ENCODE measurements at places on chromosomes 5 and 9.
A peak's percentile ranks its signal among the peaks of the same experiment; 100 is the strongest.

DNA sequence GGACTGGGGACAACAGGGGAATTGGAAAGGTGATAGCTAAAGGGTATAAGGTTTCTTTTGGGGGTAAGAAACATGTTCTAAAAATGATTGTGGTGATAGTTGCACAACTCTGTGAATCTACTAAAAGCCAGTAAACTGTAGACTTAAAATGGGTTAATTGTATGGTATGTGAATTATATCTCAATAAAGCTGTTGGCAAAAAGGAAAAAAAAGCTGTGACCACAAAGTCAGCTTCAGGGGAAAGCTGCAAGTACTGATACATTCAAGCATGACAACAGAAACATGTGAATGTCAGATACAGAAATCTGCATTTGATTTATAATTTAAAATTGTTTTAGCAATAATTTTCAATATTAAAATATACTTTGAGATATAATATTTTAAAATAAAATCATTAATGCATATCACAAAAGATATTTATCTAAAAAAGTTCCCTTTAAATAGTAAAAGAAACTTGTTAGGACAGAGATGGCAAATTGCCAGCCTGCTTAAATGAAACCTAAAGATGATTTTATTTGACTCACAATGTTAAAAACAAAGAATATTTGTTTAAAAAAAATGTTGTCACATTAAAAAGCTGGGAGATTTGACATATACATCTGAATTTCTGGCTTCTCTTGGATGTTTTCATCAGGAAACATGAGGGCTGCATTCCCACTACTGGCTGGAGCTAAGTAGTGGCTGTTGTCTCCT, 66.0 kb downstream of the TBCA start:
- DNase-seq = no peak

DNA sequence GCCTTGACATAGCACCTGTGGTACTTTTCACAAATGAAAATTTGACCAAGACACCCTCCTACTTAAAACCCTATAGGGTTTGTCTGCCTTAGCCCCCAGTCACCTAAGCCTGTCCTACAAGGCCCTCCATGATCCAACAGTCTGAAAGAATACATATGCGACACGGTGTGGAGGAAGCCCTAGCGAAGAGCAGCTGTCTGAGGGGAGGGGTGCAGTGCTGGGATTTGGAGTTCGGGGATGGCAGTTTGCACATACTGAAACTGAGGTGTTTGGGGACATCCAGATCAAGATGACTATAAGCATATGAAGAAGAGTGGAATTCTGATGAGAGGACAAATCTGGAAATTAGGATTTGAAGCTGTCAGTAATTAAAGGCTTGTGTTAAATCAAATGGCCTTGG, 7.2 kb upstream of the MYORG start:
- no peak for DNase-seq

DNA sequence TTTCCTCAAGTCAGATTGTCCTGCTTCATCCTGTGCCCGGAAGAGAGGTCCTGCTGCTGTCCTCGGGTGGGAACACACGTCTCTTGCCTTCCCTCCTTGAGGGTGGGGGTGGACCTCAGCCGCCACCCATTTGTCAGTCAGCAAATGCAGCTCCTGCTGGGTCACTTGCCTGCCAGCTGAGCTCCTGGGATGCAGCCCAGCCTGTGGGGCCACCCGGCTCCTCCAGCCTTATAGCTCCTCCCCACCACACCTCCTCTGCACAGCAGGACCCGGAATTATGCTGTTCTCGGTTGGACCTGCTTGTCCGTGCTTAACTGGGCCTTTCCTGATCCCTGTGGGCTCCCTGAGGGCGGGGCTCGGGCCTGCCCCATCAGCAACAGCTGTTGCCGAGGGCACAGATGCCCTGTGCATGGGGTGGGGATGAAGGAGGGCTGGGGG, 52.7 kb downstream of the RXRA start:
- DNase-seq = no peak

- DNase-seq = no peak
Observed at GRCh38 chr5:132834057-132834456, 3.6 kb upstream of the SHROOM1 start.

- no peak for DNase-seq
Observed at GRCh38 chr5:44361342-44362001, 27.7 kb downstream of the FGF10 start.

DNA sequence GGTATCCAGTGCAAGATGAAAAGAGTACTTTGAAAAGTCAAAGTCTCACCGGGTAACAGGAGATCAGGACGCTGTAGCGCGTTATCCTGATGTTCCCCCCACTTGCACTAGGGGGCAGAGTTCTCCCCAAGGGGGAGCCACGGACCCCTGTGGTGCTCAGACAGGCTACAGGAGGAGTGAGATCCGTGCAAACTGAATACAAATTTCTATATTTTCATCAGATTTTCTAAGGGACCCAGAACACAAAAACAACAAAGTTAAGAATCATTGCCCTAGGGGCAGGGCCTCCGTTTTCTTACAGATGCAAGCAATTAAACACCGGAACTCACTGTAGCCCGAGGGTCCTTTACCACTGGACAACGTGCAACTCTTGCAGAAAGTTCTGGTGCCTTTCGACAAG, 2.0 kb downstream of the MYO10 start:
- peak; percentile 4 for DNase-seq

GRCh38 chr5:96337048-96337781, 95.8 kb downstream of the PCSK1 start:
- no peak for DNase-seq

DNA sequence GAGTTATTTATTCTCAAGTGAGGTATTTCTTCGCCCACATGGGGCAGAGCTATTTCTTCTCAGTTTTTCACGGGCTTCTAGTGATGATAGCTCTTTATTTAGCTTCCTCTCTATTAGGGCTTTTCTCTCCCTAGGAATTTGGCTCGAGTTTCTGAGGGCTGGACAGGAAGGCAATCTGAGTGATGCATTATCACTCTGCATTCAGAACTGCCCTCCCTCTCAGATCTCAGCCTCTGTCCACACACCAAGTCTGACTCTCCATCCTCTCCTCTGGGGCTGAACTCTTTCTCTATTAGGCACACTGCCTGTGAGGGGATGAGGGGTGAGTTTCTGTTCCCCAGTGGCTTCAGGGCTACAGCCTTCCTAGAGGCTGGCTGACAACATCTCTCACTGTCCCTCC, 14.9 kb upstream of the SCAMP1 start:
- no peak for DNase-seq

GRCh38 chr9:120742951-120743416, 28.7 kb upstream of the MEGF9 start:
- DNase-seq = no peak

DNA sequence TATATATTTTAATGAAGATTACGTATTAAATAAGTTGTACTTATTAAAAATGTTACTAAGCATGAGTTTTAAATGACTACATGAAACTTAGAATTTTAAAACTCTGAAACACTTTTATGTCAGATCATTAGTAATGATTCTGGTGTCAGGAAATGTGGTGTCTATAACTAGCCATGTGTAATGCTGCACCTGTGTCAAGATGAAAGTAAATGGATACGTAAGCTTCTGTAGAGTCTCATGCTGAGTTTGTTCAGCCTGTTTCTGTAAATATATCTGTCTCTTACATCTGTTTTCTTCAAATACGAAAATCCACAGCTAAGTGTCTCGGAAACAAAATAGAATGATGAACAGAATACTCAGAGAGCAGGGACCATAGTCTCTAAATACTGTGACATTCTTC, 278.0 kb upstream of the SMC2 start:
- no peak for DNase-seq

GRCh38 chr5:133487093-133487492, 125.2 kb downstream of the FSTL4 start:
- no peak for DNase-seq

- DNase-seq = no peak
Observed at GRCh38 chr5:50964746-50965653, 298.6 kb downstream of the PARP8 start.

DNA sequence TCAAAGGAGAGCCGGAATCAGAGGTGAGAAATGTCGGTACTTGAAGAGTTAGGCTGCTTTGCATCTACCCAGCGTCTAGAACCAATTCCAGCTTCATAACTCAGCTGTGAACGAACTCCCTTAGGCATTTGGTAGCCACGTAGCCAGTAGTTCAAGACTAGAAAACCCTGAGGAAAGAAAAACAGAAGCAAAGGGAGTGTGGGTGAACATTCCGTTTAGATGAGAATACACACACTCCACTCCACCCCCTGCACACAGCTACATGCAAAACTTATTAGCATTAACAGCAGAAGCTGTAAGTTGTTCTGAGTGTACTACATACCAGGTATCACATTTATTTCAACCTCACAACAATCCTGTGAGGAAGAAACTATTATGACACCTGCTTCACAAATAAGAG, 78.3 kb downstream of the SMIM23 start:
- no peak for DNase-seq

GRCh38 chr5:140321796-140322195, 18.9 kb upstream of the PFDN1 start:
- DNase-seq = no peak

- DNase-seq = no peak
Observed at GRCh38 chr5:112757468-112758208, 20.0 kb downstream of the APC start.

DNA sequence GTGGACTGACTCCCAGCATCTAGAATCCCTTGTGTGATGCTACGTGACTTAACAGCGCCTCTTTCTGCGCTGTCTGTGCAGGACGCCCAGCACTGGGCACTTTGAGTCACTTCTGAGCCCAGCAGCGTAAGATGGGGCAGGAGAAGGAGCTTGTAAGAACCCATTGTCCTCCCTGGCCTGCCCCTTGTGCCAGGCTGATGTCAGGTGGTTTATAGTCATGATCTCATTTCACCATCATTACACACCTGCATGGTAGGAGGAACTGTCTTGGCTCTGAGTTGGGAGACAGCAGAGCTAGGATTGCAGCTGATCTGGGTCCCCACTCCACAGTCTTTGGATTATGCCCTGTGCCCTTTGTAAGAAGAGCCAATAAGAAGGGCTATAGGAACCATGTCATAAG, 12.2 kb downstream of the ERGIC1 start:
- no peak for DNase-seq

GRCh38 chr5:108529381-108529780, 147.5 kb upstream of the FBXL17 start:
- no peak for DNase-seq

DNA sequence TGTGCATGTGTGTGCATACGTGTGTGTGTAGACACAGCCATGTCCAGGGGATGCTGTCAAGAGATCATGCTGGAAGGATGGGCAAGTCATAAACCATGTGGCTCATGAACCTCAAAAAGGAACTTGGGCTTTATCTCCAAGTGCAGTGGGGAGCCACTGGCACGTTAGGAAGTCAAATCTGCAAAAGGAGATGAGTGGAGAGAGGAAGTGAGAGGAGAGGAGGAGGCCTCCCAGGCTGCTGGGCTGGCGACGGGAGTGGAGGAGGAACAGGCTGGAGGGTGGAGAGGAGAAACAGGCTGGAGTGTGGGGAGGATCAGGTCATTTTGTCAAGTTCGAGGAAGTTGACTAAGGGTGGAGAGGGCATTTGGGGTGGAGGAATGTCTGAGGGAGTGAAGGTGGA, 29.2 kb upstream of the TIFAB start:
- DNase-seq = no peak

GRCh38 chr9:37126214-37126788, 5.9 kb downstream of the ZCCHC7 start:
- DNase-seq = no peak

DNA sequence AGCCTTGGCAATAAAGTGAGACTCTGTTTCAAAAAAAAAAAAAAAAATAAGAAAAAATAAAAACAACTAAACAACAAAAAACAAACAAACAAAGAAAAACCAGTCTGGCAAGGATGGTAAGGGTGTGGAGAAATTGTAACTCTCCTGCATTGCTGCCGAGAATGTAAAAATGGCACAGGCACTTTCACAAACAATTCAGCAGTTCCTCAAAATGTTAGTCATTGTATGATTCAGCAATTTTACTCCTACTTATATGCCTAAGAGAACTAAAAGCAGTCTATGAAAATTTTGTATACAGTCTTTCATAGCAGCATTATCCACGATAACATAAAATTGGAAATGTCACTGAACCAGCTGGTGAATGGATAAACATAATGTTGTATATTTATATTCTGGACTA, 280.4 kb downstream of the CDH9 start:
- no peak for DNase-seq

DNA sequence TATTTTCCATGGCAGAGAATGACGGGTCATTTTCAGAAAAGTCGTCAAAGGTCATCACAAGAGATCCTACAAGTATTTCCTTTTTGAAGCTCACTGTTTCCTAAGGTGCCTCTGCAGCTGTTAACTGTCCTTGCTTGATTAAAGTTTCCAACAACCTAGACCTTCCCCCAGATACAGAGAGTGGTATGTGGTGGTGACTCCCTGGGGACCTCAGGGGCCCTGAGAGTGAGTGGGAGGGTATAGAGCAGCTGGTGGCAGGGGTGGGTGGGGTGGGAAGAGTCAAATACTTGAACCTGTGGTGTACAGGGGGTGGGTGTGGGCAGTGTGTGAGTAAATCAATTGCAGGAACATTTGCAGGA, 1.6 kb upstream of the CD72 start:
- DNase-seq = peak; percentile 32

DNA sequence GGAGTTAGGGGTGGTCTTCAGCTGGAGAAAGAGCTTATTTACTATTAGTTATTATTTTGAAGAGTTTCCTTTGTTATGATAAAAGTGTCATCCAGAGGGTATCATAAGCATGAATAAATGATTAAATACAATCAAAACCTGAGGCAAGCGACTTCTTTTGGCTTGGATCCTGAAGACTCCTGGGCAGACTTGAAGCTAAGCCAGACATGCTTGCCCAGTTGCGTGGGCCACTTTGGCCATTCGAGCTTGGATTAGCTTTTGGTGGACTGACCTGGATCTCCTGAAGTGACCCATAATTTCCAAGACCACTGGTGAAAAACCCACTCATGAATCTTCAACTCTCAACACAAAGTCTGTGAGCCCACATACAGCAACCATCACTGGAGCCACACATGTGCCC, 335.8 kb downstream of the NR2F1-AS1 start:
- DNase-seq = no peak

- DNase-seq = no peak
Observed at GRCh38 chr9:35508069-35508468, 18.2 kb downstream of the RUSC2 start.

GRCh38 chr9:137956039-137956438, 78.5 kb downstream of the CACNA1B start:
- DNase-seq = no peak

- DNase-seq = no peak
Observed at GRCh38 chr5:168286386-168286785, 5.1 kb upstream of the WWC1 start.
